Mucosa of descending colon (tissue), 3 donors: ENCODE measurements at places on chromosomes 3 and 15.

DNA sequence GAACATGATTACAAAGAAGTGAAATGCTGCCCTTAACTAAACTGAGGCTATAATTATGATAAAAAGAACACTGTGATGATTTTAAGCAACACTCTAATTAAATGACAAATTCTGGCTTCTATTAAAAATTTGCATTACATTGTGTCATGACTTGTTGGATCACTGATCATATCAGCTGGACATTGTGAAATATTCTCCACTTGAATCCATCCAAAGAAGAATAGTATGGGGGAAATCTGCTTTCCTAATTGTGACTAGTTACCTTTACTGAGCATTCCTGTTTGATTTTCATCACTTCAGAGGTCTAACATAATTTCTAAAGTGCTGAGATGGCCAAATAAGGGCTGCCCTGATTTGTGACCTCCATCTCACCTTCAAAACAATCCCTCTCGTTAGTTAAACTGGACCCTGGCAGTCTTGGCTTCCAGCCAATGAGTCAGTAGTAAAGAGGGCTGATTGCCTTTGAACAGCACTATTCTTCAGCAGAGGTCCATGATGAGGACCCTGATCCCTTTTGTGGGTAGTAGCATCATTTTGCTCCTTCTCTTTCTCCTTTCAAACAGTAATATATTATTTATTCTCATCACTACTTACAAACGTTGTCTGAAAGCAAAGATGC is 53.5 kb upstream of the LEKR1 start:
- no peak for DNase-seq

DNA sequence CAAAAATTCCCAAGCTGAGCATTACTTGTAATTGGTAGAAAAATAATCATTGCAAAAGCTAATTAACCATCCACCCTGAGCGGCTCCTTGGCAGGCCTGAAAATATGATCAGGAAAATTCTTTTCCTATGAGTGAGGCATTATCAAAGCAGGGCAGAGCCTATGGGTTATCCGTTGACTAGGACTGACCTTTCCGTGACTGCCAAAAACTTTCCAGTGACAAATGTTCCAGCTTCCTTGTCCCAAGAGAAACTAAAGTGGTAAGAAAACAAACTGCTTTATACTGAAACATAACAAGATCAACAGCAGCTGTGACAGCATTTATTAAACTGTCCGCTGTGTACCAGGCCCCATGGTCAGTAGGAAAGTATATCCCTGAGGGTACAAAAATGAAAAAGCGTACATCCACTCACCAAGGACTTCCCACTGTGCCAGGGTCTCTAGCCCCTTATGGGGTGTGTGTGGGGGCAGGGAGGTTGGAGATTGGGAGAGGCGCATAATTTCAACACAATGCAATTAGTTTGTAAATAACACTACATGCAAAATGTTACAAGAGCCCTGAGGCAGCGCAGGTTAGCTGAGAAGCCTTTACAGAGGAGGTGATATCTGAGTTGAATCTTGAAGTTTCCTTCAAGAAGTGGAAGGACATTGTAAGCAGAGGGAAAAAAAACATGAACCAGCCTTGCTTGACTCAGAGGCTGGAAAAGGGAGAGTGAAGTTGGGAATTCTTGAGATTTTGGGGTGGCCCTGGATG is 8.5 kb downstream of the LIPC start:
- no peak for DNase-seq

- peak; percentile 35 for DNase-seq
Measured at GRCh38 chr3:10594915-10595314, 89.5 kb upstream of the ATP2B2 start.

GRCh38 chr3:113288881-113289280 is 77.5 kb downstream of the BOC start:
- DNase-seq, result no peak

- DNase-seq, result no peak
Measured at GRCh38 chr3:30438126-30438525, 168.3 kb upstream of the TGFBR2 start.

DNA sequence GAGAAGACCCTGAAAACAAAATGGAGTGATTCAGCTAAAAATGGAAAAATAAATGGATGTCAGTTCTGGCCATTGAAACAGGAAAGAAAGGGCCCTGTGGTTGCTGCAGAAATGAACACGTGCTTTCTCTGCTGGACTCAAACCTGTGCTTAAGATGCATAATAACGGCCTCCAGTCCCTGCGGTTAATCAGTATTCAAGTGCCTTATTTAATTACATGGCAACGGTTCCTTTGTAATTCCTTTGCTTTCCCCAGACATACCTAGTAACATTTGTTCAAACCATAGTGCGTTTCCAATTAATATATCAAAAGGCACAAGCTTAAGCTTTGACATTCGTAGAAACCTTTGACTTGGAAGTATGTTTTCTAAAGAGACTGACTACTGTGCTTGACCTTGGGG is 428.3 kb downstream of the GABRG3 start:
- no peak for DNase-seq

DNA sequence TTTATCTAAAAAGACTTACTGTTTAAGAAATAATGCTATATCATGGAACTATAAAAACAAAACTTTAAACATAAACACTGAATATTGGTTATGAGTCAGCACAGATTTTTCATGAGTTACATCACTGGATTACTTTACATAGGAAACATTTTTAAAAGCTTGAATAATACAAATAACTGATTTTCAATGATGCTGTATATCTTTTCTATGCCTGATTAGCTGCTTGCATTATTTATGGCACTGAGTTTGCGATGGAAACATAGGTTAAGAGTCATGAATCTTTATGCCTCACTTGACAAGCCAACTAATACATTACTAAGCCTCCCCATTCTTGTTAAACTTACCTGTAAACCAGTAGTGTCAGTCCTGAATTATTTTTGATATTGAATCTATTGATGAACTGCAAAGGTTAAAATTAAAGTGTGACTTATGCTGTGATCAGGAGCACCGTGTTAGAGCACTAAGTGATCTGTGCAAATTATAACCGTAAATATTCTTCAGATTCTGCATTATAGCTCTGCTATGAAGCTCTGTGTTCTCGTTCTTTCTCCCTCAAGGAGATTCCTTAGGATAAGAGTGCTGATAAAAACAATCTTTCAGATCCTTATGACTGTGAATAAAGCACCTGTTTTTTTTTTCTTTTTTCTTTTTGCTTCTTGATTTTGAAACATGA is 437.3 kb upstream of the BCHE start:
- no peak for DNase-seq

DNA sequence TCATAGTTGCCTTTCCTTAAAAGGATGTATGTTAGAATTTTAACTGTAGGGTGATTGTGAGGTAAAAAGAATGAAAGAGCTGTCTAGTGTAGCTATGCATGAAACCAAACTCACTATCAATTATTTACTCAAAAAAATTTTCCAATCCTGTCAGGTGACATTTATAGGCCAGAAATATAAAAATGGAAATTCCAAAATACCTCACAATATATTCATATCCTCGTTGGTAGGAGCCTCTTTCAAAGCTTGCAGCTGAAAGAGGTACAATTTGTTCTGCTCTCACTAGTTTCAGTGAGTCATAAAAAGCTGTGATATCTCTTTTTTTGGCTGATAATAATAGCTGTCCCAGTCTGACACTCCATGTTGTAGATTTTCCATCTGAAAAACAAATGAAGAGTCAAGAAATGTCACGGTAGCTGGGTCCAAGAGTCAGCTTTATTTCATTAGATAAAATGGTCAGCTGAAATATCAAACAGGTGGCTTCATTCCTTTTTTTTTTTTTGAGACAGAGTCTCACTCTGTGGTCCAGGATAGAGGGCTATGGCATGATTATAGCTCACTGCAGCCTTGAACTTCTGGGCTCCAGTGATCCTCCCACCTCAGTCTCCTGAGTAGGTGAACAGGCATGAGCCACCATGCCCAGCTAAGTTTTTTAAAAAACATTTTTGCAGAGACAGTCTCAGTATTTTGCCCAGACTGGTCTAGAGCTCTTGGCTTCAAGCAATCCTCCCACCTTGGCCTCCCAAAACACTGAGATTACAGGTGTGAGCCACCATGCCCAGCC is 50.8 kb upstream of the XRN1 start:
- no peak for DNase-seq

- DNase-seq, result no peak
Measured at GRCh38 chr3:171851660-171852058, 8.5 kb downstream of the TMEM212 start.

- no peak for DNase-seq
Measured at GRCh38 chr3:138389841-138390581, 41.6 kb downstream of the MRAS start.

DNA sequence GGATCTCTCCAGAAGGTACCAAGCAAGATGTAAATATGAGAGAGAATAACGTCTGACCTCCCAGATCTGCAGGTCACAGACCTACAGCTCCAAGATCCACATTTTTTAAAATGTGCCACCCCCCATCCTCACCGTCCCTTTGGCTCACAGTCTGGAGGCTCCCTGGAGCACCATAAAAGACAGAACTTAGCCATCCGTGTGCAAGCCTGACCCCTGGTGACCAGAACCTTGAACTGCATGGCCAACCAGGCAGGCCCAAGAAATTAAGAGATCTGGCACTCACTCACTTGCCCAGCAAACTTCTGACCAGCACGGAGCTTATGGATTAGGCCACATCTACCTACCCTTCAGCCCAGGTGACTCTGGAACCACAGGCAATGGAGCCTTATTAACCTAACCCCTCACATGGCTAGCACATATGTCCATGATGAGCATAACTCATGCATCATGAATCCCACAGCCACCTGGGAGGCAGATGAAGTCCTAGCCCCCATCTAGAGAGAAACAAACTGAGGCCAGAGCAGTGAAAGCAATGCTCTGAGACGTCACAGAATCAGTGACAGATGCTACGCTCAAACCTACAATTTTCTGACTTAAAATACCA is 275.3 kb downstream of the UACA start:
- DNase-seq, result no peak

GRCh38 chr3:126811530-126811929 is 107.5 kb downstream of the CHCHD6 start:
- no peak for DNase-seq

DNA sequence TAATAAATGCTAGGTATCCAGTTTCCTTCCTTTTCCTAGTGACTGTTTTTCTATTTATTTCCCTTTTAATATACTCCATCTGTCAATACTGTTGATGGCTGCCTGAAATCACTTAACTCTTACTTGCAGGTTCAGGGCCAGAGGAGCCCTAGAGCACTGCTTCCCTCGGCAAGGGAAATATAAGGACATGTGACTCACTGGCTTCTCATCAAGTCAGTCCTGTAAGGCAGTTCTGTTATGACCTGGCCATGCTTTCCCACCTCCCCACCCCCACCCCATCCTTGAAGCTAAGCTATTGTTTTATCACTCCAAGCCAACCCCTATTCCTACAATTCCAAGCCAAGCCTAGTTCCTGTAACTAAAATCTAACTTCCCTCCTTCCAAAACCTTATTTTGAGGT is 800.7 kb downstream of the ROBO1 start:
- no peak for DNase-seq

DNA sequence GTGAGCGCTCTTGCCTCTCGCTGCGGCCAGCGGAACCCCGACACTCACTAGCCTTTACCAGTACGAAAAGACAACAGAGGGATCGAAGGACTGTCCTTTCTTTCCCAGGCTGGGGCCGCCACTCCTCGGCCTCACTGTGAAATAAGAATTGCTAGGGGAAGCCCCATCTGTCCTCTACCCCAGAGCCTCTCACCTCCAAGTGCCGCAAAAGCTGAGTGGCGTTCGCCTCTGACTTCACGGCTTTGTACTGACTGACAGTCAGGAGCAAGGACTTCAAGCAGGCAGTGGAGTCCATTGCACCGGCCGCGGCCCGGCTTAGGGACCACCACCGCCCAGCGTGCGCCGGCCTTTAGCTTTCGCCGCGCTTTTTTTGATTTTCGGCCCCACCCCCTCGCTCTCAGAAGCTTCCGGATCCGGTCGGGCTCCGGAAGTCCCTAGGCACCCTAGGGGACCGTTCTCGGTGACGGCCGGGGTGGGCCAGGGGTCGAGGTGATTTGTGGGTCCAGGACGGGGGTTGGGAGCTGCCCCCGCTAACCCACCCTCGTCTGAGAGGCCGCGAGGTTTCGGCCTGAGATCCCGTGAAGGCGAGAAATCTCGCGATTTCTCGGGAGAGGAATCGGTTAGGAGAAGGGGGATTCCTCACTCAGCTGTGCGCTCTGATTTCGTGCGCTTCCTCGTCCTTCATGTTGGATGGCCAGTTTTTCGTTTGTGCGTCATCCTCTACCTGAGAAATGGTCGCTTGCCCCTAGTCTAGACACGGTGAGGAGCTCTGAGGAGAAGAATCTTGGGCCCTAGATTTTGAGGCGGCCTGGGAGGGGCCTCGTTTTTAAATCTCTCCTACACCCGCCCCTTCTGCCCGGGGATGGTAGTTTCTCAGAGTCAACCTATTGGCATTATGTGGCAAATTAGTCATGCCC is at the start of the genes CIP2A and DZIP3:
CIP2A (minus strand) TSS at position 358 of the 917 bp plus-strand sequence; CDS start at position 295, 63 bp downstream.
DZIP3 (plus strand) TSS at position 642 of the 917 bp plus-strand sequence. CDS start 15,685 bp downstream, outside the sequence.
- peak; percentile 88 for DNase-seq

GRCh38 chr3:186287711-186288110 is 74.3 kb downstream of the DGKG start:
- DNase-seq, result no peak

GRCh38 chr3:117407317-117407716 is 697.7 kb downstream of the TUSC7 start:
- no peak for DNase-seq

GRCh38 chr3:155149494-155149893 is 69.4 kb downstream of the MME start:
- no peak for DNase-seq

DNA sequence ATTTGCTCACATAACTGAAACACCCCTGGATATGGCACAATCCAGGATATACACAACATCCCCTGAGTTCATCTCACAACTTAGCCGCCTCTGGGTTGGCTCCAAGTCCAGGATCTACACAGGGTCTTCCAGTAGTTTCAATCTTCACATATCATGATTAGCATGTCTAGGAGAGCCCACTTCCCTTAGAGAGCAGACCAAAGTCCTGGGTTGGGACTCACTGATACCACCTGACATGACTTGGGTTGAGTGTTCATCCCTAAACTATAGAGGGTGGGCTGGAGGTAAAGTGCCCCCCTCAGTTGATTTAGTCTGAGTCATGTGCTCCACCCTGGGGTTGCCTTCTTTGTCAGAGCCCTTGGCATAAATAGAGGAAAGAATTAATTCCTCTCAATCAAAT is 493.6 kb upstream of the PPP2R3A start:
- no peak for DNase-seq

GRCh38 chr15:79084308-79084968 is 6.1 kb downstream of the RASGRF1 start:
- DNase-seq, result no peak
